ENCODE measurements at places on chromosomes 7 and 10.
A peak's percentile ranks its signal among the peaks of the same experiment; 100 is the strongest.

- DNase-seq, result no peak
Observed at GRCh38 chr7:98399890-98400541, 874 bp downstream of the BAIAP2L1 start.

DNA sequence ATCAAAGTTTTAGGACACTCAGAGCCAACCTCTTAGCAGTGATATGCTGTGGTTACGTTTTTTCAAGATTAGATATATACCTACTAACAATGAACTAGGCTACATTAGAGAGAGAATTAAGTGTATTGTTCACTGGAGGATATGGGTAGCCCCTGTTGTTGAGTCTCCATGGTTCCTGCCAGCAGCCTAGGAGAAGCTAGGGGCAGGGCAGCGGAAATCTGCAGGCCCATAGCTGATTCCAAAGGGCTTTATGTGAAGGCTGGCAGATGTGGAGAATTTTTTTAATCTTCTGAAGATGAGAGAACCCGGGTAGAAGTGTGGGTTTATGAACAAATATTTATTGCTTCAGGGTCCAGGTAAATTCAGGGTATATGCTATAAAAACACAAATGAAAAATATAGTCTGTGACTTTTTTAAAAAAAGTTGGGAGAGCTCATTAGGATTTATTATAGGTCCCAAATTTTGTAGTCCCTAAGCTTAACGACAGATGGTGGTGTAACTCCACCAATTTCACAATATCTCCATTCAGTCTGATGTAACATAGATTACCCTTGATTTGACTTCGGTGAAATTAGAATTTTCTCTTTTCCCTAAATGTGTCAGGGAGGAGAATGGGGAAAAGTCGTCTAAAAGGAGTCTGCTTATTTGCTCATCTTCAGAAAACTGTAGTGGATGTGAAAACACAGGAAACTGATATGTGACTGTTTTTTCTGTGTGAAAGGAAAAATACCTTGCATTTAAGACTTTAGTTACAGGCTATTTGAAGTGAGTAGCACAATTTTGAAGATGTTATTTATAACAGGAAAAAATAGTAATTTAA, 163.0 kb upstream of the PPP1R3A start:
- DNase-seq, result peak; percentile 40

DNA sequence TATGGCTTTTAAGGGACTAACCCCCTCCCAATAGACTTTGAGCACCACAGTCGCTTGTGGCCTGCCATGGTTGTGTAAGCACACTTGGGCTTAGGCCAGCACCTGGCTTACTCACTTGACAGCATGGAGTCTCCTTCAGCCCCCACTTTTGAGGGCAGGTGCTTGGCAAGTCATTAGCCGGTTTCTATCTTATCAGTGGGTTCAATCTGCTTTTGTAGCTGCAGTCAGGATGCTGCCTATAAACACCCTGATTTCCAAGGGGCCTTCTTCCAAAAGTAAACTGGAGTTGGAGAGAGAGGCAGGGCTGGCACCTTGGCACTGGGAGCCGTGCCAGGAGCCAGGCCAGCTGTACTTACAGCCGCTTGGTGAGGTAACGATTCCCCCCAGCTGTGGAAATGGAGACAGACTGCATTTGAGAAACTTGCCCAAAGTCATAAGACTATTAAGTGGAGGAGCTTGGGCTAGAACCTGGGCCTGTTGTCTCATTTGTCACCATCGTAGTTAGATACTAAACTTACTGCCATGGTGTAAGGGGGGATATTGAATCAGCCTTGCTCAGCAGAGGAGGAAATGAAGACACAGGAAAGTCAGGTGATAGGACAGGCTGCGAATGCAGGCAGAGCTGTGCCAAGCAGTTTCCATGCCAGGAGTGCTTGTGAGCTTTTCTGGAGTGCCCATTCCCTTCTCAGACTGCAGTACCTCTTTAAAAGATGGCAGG, 92.2 kb upstream of the EFCAB10 start:
- no peak for DNase-seq

DNA sequence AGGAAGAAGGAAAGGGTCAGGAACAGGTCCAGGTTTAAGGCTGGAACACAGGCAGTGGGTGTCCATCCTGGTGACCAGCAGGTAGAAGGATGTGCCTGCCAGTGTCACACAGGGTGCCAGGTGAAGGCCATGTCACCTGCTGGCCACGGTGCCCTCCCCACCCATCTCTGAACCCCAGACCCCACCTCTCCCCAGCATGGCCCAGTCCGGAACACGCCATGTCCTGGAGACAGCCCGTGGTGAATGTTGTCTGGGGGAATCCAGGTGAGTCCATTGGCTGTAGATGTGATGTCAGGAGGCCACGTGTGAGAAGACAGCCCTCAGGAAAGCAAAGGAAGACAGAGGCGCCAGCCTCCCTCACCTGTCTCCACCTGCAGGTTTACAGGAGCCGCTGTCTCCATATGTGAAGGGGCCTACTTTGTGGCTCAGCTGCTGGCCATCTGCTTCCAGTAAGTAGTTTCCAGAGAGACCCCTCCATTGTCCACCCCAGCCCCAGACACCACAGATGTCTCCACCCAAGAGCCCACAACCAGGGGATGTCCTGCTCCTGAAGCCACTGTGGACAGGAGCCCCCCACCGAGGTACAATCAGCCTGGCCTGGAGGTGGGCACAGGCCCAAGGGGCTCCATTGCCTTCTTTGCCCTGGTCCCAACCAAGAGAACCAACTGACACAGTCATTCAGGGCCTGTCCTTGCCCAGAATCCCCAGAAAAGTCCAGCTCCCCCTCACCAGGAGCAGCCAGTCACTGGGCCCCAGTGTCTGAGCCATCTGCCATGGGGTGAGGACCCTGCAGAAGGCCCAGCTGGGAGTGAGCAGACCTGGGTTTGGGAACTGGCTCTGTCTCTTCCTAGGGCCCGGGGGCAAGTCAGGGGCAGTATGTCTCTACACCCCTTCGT, 20.7 kb downstream of the TMEM72 start:
- DNase-seq, result no peak

DNA sequence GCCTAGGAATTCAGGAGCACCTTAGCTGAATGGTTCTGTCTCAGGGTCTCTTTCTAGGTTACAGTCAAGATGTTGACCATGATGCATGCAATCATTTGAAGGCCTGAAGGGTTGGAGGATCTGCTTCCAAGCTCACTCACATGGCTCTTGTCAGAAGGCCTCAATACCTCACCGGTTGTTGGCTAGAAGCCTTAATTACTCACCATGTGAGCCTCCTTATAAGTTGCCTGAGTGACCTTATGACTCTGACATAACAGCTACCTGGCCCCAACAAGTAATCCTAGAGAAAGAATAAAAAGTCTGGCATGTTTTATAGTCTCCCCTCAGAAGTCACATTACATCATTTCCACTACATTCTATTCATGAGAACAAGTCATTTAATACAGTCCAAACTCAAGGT, 3.4 kb upstream of the C1GALT1 start:
- no peak for DNase-seq

- DNase-seq, result peak; percentile 41
Observed at GRCh38 chr10:11197266-11197712, 179.6 kb downstream of the CELF2 start.

DNA sequence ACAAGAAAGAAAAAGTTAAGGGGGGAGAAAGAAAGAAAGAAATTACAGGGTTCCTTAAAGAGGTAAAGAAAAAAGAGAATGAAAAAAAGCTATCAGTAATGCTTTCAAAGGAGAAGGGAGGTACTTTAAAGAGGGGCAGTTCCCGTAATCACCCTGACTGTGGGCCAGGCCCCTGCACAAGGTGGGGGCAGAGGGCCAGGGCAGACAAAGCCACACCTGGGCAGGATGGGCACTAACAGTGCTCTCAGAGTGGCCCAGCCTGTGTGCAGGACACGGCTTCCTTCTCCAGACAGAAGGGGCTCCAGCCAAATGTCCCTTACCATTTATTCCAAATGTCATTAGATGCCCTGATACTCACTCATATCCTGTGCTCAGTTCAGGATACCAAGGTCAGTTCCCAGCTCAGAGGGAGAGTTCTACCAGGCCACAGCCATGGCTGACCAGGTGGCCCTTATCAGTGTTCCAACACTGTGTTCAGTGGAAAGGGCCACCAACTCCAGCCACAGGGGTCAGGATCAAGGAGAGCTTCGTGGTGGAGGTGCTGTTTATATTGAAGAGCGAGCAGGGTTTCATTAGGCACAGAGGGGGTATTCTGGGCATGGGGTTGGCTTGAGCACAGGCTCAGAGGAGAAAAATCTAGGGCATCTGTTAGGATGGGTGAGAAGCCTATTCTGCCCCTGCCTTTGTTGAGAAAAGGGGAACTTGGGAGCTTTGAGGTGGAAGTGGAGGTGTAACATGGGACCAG, 29.9 kb downstream of the DPCD start:
- no peak for DNase-seq

DNA sequence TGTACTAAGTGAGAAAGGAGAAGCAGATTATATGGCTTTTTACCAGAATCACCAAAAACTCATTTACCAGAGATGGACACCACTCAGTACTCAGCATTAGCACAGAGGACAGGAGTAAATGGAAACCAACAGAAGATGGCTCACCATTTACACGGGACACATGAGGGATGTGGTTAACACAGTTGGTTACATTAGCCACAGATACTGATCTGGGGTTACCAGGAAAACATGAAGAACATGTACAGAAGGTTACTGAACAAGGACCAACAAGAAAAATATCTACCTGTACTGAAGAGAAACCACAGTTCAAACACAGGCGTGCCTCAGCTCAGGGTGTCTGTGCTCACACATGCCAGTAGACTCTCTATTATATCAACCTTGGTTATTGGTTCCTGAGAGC, 1285.8 kb upstream of the SORCS1 start:
- no peak for DNase-seq

DNA sequence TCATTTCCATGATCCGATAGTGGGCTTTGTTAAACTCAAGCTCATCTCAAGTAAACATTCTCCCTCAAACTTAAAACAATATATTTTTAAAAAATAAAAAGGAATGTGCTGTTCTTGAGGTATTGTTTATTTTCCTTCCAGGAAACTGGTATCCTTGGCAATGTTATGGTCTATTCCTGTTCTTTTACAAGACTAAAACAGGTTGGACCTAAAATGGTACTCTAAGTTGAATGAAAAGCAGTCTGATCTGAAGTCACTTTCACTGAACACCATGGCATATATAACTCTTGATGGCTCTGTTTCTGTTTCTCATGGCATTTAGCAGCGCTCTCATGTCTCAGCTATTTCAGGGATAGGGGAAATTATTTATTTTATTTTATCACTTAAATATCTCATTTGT, 70.1 kb downstream of the PODXL start:
- DNase-seq, result no peak

GRCh38 chr10:132104471-132105301, 38.9 kb downstream of the JAKMIP3 start:
- DNase-seq, result no peak

- no peak for DNase-seq
Observed at GRCh38 chr7:159177284-159177953, 32.8 kb upstream of the VIPR2 start.

DNA sequence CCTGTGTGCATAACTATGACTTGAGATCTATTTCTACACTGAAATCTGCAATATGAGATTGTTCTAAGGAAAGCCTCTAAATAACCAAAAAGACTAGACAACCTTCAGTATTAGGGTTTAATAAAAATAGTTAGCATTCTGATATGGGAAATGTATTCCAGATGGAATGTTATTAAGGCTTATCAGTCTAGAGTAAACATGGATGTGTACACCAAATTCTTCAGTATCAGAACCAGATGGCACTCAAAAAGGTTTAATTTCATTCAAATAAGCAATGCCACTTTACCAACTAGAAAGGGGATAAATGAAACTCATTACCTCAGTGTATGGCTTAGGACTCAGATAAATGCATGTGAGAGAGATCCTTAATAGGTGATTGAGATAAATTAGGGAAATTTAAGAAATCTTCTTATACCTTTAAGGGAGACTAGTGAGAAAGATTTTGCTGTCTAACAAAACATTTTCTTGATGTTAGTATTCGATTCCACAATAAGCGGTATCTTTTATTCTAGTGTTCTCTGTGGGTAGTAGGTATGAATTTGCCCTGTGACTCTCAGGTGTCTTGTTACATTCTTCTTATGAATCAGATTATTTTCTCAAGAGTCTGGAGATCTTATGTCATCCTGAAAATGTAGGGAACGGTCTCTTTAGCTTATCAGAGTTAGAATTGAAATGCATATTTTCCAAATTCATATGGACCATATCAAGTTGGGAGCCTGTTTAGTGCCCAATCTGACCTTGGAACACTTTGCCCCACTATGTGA, 159.2 kb downstream of the PRKG1 start:
- DNase-seq, result no peak

- DNase-seq, result no peak
Observed at GRCh38 chr10:126842836-126843235, 62.4 kb upstream of the DOCK1 start.

- no peak for DNase-seq
Observed at GRCh38 chr10:122121059-122121458, 132.1 kb downstream of the TACC2 start.

DNA sequence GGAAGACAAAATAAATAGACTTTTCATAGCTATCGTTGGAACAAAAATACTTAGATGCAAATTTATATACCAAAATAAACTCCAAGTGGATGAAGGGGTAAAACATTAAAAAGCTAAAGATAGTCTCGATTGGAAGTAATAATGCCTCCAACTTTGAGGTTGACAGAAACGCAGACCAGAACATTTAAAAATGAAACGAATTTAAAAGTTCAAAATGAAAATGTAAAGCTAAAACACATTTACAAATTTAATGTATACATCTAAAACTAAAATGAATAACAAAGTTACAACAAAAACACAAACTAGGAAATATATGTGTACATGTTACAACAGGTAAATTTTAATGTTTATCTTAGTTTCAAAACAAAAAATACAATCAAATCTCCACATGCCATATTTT, 107.5 kb upstream of the AKR1E2 start:
- DNase-seq, result no peak

GRCh38 chr7:148056406-148056805, 534.2 kb upstream of the C7orf33 start:
- no peak for DNase-seq

DNA sequence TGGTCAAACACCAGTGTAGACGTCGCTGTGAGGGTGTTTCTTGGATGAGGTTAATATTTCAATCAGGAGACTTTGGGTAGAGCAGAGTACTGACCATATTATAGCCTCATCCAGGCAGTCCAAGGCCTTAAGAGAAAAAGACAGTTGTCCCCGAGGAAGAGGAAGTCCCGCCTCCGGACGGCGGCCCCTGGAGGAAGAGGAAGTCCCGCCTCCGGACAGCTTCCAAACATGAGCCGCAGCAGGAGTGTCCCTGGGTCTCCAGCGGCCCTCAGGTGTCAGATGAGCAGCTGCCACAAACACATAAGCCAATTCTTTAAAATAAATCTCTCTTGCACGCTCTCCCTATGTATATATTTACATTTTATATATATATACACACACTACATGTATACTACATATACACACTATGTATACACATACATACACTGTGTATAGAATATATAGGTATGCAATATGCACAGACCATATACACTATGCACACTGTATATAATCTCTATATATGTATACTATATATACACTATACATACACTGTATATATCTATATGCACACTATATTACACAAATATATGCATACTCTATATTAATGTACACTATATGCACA, 37.5 kb downstream of the PWWP2B start:
- DNase-seq, result peak; percentile 64

Data from CD4-positive, alpha-beta T cell treated with Interferon alpha-2 for 1 hour (primary cell).